ENCODE measurements at places on chromosomes 2 and 18.

DNA sequence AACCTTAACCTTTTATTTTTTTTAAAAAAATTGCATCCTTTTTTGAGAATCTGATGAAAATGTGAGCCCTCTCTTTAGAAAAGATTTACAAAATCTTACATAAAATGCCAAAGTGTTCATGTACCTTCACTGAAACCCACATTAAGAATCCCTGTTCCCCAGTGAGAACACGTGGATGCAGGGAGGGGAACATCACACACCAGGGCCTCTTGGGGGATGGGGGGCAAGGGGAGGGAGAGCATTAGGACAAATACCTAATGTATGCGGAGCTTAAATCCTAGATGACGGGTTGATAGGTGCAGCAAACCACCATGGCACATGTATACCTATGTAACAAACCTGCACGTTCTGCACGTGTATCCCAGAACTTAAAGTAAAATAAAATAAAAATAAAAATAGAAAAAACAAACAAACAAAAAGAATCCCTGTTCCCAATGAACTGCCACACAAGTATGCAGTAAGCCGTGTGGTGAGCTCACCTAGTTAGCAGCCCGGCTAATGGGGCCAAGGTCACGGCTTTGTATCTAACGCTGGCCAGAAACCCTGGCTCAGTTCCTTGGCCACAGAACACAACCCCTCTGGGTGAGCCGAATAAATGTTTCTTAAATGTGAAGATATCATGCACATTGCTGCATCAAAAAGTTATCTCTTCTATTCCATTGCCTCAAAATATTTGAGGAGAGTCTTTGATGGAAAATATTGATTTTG lies 41.4 kb downstream of the CHST9 start:
- DNase-seq: no peak

- DNase-seq: no peak
Measured at GRCh38 chr2:25286025-25286400, 55.7 kb downstream of the DNMT3A start.

GRCh38 chr2:240963065-240963867 lies 35.2 kb upstream of the SNED1 start:
- DNase-seq: no peak

DNA sequence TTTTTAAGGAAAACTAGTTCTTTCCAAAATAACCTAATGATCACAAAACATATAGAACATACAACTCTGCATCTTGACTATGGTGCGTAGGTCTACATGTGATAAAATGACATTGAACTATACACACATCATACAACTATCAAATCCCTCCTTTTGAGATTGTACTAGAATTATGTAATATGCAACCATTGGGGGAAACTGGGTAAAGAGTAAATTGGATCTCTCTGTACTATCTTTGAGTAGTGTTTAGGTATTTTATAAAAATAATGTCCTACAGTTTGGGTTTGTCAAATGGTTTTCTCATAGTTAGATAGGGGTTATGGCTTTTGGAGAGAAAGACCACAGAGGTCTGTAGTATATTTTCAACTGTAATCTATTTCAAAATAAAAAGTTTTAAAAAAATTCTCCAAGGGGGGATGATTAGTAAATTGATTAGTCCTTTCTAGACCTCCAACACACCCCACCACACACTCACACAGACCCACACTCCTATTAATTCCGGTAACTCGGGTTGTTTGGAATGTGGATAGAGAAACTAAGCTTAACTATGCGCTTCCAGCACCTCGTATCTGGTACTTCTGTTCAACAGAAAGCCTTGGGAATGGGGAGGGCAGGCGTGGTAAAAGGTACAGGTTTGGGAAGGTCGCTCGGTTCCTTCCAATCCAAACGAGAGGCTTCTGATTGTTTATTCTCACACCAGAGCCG lies 695 bp upstream of the BIRC6 start:
- peak; percentile 48 for DNase-seq

DNA sequence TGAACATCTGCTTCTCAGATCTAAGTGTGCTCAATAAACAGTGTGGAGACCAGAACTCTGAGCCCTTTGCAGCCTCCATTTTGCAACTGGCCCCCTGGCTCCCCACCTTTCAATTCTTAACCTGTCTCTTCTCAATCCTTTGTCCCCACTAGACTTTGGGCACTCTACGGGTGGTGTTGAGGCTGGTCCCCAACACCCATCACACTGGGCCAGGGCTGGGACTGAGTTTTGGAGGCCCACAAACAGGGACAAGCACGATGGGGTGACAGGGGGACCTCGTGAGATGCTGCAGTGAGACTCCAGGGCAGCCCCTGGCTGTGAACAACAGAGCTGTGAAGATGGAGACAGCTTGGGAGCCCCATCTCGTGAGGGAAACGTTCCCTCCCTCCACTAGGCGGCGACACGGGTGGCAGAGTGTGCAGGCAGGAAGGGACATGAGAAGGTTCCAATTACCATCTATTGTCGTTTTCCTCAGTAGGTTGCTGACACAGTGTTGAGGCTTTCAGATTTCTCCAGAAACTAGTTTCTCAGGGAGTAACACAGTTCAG lies 1.2 kb downstream of the ANKMY1 start:
- peak; percentile 40 for DNase-seq

DNA sequence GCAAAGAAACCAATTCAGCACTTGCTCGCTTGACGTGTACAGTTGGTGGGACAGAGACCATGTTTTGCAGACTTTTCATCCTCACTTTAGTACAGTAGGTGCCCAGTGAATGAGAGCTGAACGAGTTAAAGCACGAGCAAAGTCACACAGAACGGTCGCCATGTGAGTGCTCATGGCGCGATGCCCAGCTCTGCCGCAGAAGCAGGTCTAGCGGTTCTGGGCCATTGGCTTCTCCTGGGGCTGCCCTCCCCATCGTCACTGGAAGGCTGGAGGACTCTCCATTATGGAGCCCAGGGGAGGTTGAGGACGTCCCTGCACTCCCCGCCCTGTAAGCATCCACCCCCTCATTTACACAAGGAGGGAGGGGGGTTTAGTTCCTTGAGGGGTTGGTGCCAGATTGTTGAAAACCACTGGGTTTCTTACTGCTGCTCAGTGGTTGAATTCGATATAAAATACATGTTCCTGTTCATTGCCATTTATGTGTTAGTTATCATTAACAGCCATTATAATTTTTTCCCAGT lies 24.9 kb downstream of the PTGR3 start:
- DNase-seq: no peak
